ENCODE measurements at places on chromosomes 3 and 15.
A peak's percentile ranks its signal among the peaks of the same experiment; 100 is the strongest.

DNA sequence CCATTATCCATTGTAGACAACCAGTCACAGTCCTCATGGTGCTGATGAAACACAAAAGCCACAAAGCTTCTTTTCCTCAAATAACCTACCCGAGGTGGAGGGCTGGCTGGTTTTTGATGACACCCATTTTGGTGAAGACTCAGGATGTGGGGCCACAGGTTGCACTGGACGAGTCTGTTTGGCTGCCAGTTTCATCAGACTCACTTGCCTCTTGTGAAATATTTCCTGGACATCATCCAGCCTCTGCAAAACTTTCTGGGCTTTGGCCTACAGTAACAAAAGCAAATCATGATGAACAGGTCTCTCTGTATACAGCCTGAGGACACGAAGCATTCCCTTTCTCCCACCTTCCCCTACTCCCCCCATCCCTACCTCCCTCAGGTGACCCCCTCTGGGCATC lies 42.2 kb downstream of the B3GNT5 start:
- DNase-seq: no peak

DNA sequence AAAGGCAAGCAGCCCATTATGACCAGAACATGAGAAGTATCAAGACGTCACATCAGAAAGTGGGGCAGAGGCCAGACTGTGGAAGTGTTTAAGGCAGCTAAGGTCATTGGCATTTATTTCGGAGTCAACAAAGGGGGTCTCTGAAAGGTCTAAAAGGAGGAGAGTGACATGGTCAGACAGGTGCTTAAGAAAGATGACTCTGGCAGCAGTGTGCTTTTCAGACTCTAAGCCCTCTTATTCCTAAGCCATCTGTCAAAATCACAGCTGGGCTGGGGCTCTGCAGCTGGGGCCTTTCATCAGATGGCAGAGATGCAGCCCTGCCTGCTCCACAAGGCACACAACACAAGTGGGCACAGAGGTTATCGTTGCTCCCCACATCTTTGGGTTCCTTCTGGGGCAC lies 14.0 kb downstream of the FBXL22 start:
- DNase-seq: peak; percentile 21

DNA sequence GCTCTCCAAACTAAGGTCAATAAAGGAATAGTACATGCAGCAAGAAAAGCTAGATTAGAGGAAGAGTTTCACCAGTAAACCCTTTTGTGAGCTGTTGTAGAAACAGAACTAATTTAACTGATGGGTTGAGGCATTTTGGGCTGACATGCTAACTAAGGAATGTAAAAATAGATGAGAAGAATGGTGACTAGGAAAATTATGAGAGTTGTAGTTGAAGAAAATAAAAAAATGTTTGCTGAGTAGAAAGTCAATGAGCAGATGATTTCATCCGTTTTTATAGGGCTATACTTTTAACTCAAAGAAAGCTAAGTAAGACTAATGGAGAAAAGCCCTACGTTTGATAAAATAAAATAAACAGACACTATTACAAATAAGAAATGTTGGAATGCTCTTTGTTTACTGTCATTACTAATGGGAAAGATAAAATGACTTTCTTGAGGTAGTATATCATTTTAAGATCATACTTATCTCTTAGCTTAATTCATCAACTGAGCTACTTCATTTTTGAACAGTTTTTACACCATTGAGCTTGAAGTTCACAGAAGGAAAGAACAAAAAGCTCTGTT lies 209.4 kb upstream of the DPH6 start:
- no peak for DNase-seq

GRCh38 chr15:96392380-96393208 lies 62.1 kb downstream of the NR2F2 start:
- DNase-seq: no peak

DNA sequence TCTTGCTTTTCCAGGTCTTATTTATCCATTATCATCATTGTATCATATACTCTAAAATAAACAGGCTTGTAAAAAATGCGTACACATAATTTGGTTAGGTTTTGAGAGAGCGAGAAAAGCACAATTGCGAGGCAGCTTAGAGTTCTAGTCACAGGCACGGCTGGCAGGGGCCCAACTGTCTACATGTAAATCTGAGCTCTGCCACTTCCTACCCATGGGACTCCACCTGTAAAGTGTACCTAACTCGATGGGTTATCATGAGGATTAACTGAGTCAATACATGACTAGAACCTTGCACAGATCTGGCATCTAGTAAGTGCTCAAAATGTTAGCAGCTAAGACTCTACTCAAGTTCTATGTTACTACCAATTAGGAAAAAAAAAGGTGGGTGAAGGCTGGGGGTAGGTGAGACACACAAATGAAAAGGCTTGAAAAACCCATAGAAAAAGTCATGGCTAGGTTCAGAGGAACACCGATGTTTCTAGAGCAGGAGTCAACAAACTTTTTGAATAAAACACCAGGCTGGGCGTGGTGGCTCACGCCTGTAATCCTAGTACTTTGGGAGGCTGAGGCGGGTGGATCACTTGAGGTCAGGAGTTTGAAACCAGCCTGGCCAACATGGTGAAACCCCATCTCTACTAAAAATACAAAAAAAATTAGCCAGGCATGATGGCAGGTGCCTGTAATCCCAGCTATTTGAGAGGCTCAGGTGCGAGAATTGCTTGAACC lies 36.2 kb downstream of the GLB1 start:
- DNase-seq: no peak

GRCh38 chr3:101873619-101874018 lies 24.3 kb downstream of the NFKBIZ start:
- no peak for DNase-seq

- DNase-seq: peak; percentile 24
Measured at GRCh38 chr3:63349583-63350573, 71.8 kb downstream of the SYNPR start.

DNA sequence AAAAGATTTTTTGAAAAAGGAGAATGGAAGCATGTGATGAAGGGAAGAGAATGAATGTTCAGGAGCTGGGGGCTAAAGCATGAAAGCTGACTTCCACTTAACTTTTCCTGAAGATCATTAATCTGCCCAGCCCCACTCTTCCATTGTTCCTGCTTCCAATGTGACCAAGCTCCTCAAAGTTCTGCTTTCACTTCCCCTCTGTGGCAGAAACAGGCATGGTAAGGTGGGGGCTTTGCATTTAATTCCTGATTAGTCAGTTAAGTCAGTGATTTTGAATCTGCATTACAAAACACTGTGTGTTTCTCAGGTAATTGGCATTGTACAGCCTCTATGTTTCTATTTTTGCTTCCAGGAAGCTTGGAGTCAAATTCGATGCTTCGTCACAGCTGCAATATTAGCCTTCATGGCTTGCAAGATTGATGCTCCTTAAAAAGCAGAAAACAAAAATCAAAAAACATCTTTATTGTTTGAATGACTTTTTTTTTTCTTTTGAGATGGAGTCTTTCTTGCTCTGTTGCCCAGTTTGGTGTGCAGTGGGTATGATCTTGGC lies 7.3 kb upstream of the TM6SF1 start:
- DNase-seq: no peak

DNA sequence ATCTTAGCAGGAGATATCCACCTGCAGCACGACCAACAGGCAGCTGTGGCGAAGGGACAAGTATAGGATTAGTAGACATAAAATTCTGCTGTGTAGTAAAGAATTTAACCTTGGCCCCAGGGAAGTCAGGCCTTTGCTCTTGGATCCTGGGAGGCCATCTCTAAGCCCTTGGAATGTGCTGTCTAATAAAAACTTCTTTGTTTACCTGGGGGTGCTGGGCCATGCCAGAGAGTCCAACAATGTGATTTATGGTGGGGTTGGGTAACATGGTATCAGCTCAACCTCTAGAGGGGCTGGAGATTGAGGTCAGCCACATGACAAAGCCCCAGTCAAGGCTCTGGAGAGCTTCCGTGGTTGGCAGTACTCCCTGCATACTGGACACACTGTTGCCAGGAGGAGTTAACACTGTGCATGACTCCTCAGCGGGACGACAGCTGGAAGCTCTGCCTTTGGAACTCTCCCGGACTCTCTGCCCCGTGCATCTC lies 52.4 kb downstream of the HEG1 start:
- no peak for DNase-seq

GRCh38 chr15:68696414-68697363 lies 117.9 kb downstream of the CORO2B start:
- no peak for DNase-seq

- no peak for DNase-seq
Measured at GRCh38 chr3:98259707-98260106, 4.3 kb upstream of the OR5H6 start.

DNA sequence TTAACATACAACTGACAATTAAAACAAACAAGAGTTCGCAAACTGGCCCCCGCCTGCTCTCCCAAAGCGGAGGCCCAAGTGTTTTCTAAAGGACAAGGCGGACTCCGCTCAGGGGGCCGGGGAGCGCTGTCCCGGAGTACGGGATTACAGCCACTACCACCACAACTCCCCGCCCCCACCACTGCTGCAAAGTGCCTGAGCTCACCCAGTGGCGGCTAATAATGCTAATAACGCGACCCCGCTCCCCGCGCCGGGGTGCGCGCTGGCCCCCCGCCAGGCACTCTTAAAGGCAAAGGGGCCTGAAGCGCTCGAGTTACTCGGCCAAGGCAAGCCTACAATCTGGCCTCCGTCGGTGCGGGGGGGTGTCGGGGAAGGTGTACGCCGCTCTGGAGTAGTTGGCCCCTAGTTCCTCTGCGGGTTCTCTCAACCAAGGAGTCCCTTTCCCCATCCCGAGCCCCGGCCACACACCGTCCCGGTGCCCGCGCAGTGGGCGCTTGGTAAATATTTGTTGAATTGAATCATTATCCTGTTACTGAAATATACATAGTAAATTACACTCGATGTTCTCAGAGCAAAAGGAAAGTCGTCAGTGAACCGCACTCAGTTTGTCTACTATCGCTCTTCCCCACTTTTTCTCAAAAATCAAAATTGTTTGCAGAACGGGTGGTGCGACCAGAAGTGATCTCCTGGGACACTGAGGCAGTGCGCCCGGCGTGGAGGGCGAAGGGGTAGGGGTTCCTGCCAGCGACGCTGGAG lies 827 bp downstream of the WNT5A start:
- no peak for DNase-seq

- no peak for DNase-seq
Measured at GRCh38 chr3:14570864-14571263, 30.7 kb upstream of the GRIP2 start.

GRCh38 chr3:23493889-23494288 lies 290.8 kb downstream of the UBE2E2 start:
- no peak for DNase-seq

Data from NCI-H1694 (cell line).